ENCODE measurements at places on chromosomes 4 and X.

DNA sequence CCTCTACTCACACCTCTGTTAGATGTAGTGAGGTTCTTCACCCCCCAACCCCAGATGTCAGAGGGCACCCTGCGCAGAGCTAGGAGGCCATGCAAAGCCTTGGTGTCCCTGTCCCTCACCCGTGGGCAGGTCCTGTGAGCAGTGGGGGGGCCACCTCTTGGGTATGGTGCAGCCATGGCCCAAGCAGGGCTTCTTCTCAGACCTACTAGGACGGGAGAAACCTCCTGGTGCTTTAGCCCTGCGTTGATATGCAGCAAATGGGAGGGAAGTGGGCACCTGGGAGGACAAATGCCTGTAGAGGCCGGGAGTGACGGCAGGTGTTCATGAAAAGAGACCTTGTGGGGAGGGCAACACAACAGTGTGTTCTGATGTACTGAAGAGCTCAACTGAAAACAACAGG lies 38.5 kb upstream of the MSANTD1 start:
- DNase-seq, result no peak

DNA sequence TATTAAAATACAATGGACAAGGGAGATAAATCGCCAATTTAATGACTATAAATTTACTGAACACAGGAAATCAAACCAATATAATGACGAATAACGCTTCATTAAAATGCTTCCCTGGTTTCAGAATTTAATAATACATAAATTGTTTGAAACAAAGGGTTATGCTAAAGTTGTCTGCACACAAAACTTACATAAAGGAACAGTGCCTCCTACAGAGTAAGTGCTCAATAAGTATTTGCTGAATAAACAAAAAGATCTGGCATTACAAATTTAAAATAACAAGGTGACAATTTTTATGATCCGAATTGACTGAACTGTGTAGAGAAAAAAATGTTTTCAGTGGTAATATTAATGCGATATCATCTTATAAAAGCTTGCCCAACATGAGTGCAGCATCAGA lies 69.6 kb downstream of the NOCT start:
- peak; percentile 13 for DNase-seq

GRCh38 chr4:121088867-121089266 lies 16.5 kb upstream of the NDNF start:
- DNase-seq, result no peak

DNA sequence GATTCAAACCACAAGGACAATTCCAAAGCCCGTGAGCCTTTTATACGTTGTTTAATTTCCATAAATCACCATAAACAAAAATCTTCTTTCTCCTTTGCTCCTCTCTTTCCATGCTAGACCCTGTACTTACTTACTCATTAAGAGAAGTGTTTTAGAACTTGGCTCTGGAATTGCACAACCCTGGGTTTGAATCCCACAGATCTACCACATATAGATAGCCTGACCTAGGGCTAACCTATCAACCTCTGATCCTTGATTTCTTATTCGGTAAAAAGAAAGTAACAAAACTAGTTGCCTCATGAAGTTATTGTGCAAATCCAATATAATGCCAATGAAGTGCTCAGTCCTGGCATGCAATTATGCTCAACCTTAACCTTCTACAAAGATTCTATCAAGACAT lies 68.8 kb downstream of the ZAR1 start:
- DNase-seq, result no peak

Data from fibroblast of skin of abdomen (primary cell).